Thyroid gland (tissue), 4 donors: ENCODE measurements at places on chromosomes 7 and 10. TPM values are rescaled to one million over a fixed set of nuclear protein-coding genes. Genes with fewer than 3 reads are reported as not detected.

The GRID2IP gene
- total RNA-seq = 0.46 TPM

DNA sequence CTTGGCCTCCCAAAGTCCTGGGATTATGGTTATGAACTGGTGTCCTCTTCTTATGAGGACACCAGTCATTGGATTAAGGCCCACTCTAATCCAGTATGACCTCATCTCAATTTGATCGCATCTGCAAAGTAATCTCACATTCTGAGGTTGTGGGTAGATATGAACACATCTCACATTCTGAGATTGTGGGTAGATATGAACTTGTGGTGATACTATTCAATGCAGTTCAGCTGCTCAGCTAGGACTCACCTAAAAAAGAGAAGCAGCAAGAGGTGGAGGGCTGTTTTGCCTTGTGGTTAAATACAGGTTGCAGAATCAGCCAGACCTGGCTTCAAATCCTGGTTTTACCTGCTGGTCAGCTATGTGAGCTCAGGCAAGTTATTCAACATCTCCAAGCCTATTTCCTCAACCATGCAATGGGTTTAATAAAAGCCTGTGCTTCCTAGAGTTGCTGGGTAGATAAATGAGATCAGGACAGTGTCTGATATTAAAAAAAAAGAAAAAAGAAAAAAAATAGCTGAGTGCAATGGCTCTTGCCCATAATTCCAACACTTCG lies 8.5 kb upstream of the BAG3 start:
- no peak for DNase-seq
- no peak overlapping the region for H3K27ac ChIP-seq
- H3K36me3 ChIP-seq = no peaks in the 10 kb centered on the region
- no peaks in the 10 kb centered on the region for H3K4me1 ChIP-seq

The PITRM1 gene
- total RNA-seq = 68.2 TPM

DNA sequence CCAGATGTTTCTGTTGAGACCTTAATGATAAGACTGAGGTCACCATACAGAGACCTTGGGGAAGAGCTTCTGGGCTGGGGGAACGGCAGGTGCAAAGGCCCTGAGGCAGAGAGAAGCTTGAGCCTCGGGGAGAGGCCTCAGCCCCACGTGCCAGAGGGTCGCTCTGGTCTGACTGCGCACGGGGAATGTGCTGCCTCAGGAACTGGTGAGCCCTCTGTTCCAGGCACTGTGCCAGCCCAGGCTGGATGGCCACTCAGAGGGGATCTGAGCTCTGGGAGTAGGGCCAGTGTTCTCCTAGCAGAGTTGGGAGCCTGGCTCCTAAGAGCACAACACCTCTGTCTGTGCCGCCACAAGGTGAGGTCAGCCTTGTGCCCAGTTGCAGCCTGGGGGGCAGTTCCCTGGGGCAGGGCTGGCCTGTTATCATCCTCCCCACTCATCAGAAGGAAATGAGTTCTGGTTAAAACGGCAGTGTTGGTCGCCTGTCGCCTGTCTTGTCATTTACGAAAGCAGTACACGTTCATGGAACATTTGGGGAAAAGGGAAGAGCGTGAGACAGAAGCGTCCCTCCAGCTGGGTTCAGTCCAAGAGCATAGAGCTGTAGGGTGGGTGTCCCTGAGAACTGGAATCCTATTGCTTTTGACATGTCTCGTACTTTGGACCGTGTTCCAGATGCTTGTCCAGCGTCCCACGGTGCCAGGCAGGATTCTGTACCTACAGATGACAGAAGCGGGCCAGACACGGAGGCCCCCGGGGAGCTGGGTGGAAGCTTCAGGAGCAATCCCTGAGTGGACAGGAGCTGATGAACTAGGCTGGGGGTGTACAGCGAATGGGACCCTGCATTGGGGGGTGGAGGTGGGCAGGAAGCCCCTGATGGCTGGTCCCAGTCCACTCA lies 4.3 kb downstream of the TTYH3 start:
- peaks cover 88% of the 10 kb centered on the region for H3K4me1 ChIP-seq
- no peaks in the 10 kb centered on the region for H3K27me3 ChIP-seq
- H3K36me3 ChIP-seq = no peaks in the 10 kb centered on the region
- H3K27ac ChIP-seq = peak overlapping the region; percentile 88
- DNase-seq = peak; percentile 69
- H3K4me3 ChIP-seq = no peak overlapping the region

- H3K4me1 ChIP-seq = no peaks in the 10 kb centered on the region
- H3K27ac ChIP-seq = no peak overlapping the region
- no peaks in the 10 kb centered on the region for H3K36me3 ChIP-seq
- H3K4me3 ChIP-seq = no peak overlapping the region
- no peak for DNase-seq
Measured at GRCh38 chr7:49787980-49788379, 14.5 kb downstream of the VWC2 start.
